ENCODE measurements at places on chromosomes 5 and 9. TPM values are rescaled to one million over a fixed set of nuclear protein-coding genes. Genes with fewer than 3 reads are reported as not detected.

The PIP5KL1 gene
- 1.6 TPM for polyA plus RNA-seq

The SPATA9 gene
- polyA plus RNA-seq: 1.2 TPM

The FOXD4 gene
- 0.40 TPM for polyA plus RNA-seq

The CDK7 gene
- 39.6 TPM for polyA plus RNA-seq

All from right renal cortex interstitium (tissue), 3 donors.